ENCODE measurements at places on chromosomes 2 and 18. TPM values are rescaled to one million over a fixed set of nuclear protein-coding genes. Genes with fewer than 3 reads are reported as not detected.

DNA sequence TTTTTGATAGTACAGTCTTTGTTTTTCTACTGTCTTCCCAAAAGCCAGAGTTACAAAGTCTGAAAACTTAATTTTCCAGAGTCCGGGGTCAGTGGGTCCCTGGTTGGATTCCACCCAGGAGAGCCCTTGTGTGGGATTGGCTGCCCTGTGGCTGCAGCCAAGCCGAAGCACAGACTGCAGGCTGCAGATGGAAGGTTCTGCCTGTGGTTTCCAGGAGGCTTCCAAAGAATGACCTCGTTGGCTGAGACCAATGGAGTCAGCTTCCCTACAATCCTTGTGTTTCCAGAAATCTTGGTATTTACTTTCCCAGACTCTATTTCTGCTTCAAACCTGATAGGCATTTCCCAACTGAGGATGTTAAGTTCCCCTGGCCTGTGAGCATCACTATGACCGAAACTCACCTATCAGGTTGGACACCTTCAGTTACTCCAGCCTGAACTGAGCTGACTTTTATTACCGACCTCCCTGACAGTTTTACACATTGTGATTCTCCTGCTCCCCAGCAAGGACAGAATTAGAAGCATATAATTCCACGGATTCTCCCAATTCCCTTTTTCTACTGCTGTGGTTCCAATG is 117.5 kb upstream of the CCDC68 start:
- no peak for DNase-seq

DNA sequence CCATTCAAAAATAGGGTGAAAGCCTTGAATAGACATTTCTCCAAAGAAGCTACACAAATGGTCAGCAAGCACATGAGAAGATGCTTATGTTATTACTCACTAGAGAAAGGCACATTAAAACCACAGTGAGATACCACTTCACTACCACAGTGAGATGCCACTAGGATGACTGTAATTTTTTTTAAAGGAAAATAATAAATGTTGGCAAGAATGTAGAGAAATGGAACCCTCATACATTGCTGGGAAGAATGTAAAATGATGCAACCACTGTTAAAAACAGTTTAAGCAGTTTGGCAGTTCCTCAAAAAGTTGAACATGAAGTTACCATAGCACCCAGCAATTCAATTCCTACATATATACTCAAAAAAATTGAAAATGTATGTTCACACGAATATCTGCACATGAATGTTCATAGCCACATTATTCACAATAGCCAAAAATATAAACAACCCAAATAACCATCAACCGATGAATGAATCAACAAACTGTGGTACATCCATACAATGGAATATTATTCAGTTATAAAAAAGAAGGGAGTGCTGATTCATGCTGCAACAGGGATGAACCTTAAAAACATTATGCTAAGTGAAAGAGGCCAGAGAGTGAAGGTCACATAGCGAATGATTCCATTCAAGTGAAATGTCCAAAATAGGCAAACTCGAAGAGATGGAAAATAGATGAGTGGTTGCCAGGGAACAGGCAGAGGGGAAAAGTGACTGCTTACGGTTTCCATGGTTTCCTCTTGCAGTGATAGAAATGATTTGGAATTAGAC is 156.2 kb upstream of the NDUFV2 start:
- DNase-seq = no peak

ANKRD53 gene
- total RNA-seq = 10.2 TPM

DNA sequence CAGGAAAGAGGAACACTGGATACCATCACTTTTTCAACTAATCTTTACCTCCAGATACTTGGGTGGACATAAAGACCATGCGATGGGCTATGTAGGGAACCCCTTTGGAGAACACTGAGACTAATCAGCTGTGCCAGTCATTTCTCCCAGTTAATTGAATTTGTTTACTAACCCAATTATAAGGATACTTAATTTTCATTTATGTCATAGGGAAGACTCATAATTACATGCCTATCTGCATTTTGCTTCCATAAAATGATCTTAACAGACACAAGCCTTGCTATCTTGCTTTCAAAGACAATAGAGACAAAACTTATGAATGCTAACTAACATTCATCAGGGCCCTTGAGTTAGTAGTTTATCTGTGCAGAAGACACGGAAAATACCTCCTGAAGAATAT is 68.9 kb upstream of the CAVIN2 start:
- DNase-seq = no peak

CFAP210 gene
- total RNA-seq = not detected

DNA sequence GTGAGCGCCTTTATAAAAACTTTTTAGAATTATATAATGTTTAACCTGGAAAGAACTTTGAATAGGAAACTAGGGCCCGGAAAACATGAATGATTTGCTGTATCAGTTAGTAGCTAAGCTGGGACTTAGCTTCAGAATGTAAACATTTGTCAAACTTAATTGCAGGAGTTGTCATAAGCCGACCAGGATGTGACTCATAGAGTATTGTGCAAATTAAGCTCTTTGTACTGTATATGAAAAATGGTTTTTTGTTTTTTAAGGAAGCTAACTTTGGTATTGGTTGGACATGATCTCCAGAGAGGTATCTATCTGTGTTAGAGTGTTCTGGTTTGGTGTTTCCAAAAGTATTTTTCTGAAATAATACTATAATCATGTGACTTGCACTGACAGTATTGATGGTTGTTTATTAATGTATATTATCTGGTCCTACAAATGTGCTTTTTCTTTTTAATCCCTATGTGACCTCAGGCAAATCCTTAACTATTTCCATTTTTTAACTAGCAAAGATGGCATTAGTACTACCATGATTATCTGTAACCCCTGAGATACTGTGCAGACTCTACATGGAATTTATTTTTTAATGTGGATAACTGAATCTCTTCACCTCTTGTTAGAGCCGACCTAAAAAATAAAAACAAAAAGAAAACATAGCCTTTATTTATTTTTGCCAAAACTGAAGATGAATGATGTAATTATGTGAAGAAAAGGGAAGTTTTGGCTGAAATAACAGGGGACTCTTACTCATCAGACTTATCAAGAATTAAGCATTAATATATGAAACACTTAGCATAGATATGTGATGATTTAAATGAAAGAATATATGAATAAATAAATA is 11.7 kb downstream of the YIPF4 start:
- DNase-seq = no peak

DNA sequence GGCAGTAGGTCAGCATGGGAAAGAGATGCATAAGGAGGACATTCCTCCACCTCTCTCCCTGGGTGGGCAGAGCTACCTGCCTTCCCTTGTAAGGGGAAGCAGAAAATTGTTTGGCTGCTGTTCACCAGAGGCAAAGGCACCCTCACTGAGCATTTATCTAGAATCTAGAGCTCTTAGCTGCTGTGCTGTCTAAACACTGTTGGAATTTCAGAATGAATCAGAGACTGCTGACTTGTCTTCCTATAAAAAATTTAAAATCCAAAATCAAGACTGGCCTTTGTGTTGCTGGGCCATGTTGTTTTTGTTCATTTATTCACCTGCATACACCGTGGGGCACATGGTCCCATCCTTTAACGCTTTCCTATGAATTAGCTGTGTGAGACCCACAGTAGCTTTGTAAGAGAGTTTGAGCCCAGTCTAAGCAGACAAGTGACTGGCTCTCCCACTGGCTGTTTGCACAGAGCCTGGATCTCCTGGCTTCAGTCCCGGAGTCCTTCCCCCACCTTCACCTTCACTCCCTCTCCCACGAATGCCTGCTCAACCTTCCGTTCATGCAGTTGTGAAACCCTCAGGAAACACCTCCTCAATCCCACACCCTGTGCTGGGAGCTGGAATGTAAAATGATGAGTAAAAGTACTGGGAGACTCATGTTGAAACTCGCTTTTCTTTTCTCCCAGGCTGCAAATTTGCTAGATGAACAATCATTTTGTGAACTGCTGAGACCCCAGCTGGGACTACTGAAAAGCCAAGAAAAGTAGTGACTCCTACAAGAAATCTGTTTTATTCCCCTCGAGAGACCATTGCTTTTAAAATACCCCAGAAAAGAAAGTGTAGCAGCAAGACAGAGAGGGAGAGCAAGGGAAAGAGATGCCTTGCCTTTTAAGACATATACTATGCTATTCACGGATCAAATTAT is 76.2 kb downstream of the FAM168B start:
- DNase-seq = peak; percentile 56

GRCh38 chr2:37590119-37590571 is 81.3 kb downstream of the CDC42EP3 start:
- no peak for DNase-seq

GRCh38 chr2:112836163-112836560 is 417 bp downstream of the IL1B start:
- no peak for DNase-seq

POU3F3 gene
- total RNA-seq = not detected
